ENCODE measurements at places on chromosomes 7 and 10.

DNA sequence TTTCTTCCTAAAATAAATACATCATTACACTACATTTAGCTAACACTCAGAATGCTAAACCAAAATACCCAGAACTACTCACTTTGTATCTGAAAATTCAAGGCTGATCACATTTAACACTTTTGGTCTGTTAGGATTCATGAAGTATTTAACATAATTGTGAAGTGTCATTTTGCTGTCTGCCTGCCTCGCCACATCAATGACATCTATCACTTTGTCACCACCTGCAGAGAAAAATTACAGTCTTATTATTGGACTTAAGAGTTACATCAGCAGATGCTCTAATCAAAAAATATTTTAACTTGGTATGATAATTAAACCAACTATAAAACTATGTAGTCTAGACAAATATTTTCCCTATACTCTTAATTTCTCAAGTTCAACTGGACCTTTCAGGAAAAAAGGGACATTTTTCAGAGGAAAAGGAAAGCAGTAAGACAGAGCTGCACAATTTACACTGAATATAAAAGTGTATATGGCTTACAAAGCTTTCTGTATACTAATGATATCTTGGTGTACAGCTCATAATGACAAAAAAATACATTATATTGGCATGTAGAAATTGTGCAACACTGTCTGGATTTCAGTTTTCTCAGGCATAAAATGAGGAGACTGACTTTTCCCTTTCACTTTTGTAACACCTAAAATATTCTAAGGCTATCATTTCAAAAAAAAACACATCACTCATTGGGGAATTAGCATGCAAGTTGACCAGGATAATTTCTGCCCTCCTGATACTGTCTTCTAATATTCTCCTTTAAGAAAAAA is 49.2 kb downstream of the KDM7A start:
- DNase-seq = no peak

DNA sequence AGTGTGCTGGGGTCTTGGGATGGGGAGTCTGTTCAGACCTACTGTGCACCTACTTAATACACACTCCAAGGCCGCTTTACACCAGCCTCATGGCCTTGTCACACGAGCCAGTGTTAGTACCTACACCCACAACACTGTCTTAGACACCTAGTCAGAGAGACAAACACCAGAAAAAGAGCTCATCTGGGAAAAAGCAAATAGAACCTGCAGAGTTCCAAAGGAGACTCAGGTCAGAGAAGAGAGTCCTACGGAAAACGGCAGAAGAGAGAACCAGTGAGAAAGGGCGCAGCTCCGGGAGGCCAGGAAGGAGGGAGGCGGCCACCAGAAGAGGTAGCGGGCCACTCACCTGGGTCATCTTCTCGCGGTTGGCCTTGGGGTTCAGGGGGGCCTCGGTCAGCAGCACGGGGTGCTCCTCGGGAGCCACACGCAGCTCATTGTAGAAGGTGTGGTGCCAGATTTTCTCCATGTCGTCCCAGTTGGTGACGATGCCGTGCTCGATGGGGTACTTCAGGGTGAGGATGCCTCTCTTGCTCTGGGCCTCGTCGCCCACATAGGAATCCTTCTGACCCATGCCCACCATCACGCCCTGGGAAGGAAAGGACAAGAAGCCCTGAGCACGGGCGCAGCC is 105.3 kb upstream of the TNRC18 start:
- no peak for DNase-seq

DNA sequence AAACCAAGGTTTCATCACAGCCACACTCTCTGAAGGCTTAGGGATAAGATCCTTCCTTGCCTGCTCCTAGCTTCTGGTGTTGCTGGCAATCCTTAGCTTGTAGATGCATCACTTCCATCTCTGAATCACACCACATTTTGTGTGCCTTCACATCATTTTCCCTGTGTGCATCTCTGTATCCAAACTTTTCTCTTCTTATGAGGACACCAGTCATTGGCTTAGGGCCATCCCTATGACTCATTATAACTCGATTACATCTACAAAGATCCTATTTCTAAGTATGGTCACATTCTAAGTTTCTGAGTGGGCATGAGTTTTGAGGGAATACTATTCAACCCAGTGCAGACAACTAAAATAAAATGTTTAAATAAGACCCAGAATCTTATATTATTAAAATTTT is 121.7 kb downstream of the C7orf25 start:
- DNase-seq = no peak

- no peak for DNase-seq
Measured at GRCh38 chr7:36521911-36522310, 132.2 kb downstream of the ANLN start.

GRCh38 chr10:86367152-86367951 is 757 bp upstream of the GRID1 start:
- DNase-seq = peak; percentile 58

DNA sequence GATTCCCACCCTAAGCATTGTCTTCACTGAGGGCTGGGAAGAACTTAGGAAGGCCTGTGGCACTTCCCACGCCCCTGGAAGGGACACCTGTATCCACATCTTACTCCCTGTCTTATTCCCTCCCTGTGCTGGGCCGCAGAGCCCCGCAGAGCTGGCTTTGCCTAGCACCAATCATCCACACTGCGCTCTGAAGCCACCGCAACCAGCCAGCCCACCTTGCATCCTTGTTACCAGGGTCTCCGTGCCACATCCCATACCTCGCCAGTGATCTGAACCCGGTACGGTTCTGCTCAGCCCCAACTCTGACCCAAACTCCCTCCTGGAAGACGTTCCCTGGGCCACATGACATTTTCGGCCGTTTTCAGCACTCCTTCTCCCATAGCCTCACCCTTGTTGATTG is 101.4 kb upstream of the PITRM1 start:
- DNase-seq = no peak

DNA sequence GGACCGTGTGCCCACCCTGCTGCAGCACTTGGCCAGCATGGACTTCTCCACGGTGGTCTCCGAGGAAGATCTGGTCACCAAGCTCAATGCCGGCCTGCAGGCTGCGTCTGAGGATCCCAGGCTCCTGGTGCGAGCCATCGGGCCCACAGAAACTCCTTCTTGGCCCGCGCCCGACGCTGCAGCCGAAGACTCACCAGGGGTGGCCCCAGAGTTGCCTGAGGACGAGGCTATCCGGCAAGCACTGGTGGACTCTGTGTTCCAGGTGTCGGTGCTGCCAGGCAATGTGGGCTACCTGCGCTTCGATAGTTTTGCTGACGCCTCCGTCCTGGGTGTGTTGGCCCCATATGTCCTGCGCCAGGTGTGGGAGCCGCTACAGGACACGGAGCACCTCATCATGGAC is 1.4 kb downstream of the RBP3 start:
- no peak for DNase-seq

GRCh38 chr7:80136261-80137055 is 1.8 kb downstream of the GNAI1 start:
- DNase-seq = no peak

DNA sequence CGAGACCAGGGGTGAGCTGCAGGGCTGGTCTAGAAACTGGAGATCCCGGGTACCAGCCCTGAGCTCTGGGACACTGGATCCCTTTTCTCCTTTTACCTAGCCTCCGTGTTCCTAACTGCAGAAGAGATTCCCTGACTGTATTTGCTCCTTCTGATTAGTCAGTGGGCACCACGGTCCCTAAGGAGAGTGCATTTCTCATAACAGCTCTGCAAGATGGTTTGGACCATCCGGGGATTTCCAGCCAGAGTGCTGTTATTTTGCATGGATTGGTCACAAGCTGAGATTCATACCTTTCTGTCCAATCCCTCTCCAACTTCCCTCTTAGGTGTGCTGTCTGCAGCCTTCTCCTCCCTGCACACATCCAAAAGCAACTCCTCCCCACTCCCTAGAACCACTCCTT is 122.6 kb downstream of the MYL10 start:
- no peak for DNase-seq

DNA sequence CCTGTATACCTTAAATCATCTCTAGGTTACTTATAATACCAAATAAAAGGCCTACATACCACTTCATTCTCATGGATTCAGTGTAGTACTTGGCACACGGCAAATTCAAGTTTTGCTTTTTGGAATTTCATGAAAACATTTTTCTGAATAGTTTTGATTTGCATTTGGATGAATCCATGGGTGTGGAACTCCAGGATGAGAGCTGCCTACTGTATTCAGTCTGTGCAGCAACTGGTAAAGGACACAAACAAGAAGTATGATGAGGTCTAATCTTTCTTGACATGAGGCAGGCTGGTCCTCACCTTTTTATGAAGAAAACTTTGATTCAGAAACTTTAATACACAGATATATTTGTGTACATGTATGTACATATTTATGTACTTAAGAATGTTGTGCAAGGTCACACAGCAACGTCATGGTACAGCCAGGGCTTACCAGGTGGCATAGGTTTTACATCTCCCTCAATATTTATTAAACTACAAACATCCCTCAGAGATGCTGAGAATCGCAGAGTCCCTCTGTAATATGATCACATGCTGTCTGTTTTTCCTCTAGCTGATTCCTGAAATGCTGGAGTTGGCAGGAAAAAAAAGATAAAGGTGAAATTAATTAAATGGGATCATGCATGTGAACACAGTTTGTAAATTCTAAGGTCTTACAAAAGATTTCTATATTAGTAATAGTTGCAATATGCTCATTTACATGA is 239.6 kb downstream of the PRKG1 start:
- no peak for DNase-seq

DNA sequence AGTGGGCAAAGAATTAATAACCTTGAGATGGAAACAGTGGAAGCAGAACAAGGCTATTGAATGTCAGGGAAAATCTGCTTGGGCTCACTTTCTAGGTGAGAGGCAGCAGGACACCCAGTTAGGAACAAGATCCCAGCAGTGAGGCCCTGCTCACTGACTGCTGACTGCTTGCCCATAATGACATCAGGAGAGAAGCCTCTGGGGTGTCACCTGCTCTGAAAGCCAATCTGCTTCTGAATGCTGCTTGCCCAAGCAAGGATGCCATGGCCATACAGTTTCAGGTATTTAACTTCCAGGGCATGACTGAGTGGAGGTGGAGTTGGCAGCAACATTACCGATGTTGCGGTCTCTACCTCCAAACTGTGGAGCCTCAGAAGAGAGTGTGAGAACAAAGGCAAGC is 11.7 kb upstream of the WAPL start:
- DNase-seq = no peak

DNA sequence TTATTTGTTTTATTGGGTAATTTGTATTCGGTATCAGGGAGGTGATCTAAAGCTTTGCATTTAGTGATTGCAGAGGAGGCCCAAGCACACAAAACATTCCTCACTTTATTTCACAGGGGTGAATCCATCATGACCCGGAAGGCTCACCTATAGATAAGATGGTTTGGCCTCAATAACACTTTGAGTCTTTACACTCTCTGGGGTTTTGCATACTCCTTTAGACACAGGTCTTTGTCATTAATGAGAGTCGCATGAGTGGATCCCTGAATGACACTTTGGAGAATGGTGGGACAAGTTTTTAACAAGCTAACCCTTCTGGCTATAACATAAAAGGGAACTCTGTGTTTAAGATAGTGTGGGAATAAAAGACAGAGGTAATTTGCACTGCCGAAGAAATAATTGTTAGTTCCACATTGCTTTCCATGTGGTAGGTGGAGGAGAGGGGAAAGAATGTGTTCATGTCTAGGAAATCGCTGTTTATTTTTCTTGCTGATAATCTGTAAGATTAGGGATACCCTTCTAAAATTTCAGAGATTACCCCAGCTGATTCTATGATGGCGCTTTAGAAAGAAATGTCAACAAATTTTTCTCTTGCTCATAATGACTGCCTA is 455.8 kb downstream of the TFEC start:
- no peak for DNase-seq

GRCh38 chr10:66214721-66215404 is 711.0 kb upstream of the LRRTM3 start:
- peak; percentile 12 for DNase-seq

- no peak for DNase-seq
Measured at GRCh38 chr10:71250842-71251241, 38.5 kb downstream of the UNC5B start.

- peak; percentile 53 for DNase-seq
Measured at GRCh38 chr10:113958631-113959382, 84.9 kb upstream of the ADRB1 start.

- DNase-seq = no peak
Measured at GRCh38 chr10:110192552-110192951, 14.9 kb upstream of the MXI1 start.

DNA sequence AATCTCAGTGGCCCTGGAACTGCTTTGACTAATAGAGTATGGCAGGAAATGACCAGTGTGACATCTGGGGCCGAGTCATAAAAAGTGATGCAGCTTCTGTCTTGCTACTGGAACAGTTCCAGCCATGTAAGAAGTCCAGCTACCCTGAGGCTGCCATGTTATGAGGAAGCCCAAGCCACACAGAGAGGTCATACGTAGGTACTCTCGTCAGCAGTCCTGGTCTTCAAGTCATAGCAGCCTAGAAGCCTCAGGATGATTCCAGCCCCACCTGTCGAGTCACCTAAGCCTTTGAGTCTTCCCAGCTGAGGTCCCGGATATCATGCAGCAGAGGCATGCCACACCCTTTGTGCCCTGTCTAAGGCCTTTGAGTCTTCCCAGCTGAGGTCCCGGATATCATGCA is 92.1 kb downstream of the PPP1R3C start:
- DNase-seq = no peak

DNA sequence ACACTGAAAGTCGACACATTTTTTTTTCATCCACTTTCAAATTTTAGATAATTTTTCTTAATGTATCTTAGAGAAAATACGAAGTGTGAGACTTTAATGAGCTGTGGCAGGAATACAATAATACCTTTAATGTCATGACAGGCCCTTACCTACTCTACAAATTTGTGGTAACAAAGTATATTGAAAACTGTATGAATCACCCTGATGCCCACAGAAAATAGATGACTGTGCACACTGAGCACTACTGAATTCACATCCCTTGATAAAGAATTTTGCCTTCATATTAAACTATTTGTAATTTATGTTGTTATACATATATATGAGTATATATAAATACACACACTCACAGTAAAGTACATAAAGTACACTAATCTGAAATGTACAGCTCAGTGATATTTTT is 51.7 kb downstream of the AKR1D1 start:
- no peak for DNase-seq

GRCh38 chr10:60427709-60428386 is 38.2 kb upstream of the ANK3 start:
- no peak for DNase-seq

Data from iPS-NIHi11 (cell line).